Stimulated activated CD8-positive, alpha-beta memory T cell treated with anti-CD3 and anti-CD28 coated beads, Interleukin-2, amount 100 ng/mL, for 1 hour (primary cell): ENCODE measurements at places on chromosomes 4 and X.

- no peak for DNase-seq
These were observed 9.0 kb upstream of the INTU start for GRCh38 chr4:127623797-127624083.

DNA sequence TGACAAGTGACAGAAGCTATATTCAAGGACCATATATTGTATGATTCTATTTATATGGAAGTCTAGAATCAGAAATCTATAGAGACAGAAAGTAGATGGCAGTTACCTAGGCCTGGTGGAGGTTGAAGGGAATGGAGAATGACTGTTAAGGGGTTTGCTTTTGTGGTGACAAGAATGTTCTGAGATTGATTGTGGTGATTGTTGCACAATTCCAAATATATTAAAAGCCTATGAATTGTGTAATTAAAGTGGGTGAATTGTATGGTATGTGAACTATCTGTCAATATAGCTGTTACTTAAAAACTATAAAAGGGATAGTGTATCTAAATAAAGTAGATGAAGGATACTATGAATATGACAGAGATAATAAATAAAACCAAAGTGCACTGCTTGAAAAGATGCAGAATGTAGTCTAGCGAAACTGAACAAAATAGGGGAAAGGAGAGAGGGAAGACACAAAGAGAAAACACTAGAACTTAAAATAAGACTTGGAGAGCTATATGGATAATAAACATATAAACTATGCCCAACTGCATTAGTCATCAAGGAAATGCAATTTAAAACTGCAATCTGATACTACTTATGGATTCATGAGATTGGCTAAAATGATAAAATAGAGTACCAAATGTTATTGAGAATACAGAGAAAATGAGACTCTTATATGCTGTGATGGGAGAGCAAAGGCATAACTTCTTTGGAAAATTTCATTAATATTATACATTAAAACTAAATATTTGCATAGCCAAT lies 82.1 kb upstream of the BANK1 start:
- no peak for DNase-seq

DNA sequence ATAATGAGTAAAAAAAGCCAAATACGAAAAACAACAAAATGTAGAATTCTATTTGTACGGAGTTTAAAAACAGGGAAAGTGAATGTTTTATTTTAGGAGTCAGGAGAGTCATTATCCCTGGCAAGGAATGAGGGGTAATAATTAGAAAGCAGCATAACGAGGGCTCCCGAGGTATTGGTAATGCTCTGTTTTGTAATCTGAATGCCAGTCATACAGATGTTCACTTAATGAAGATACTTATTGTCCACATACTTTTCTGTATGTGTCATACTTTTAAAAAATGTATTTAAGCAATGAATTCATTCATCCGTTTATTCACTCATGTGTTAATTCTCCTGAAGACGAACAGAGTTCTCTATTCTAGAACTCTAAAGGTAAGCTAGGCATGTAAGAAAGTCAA lies 87.8 kb upstream of the BMP2K start:
- no peak for DNase-seq

- no peak for DNase-seq
These were observed 306.8 kb upstream of the FAM241A start for GRCh38 chr4:111838406-111838930.

DNA sequence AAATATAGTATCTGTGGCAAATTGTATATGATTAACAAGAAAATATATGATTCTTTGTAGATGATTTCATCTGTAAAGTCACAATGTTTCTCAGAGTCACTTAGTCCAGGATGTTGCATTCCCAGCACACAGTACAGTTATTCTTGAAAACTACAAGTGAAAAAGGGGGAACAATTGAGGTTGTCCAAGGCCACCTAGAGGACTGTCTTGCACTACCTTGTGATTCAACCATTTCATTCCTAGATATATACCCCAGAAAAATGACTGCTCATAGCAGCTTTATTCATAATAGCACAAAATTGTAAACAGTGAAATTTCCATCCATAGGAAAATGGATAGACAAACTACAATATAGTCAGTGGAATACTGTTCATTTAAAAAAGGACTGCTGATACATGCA lies 16.0 kb downstream of the C4orf33 start:
- DNase-seq, result no peak

- no peak for DNase-seq
These were observed 438.1 kb downstream of the INPP4B start for GRCh38 chr4:142408003-142408441.

- no peak for DNase-seq
These were observed 95.9 kb upstream of the FAT1 start for GRCh38 chr4:186819342-186820086.

DNA sequence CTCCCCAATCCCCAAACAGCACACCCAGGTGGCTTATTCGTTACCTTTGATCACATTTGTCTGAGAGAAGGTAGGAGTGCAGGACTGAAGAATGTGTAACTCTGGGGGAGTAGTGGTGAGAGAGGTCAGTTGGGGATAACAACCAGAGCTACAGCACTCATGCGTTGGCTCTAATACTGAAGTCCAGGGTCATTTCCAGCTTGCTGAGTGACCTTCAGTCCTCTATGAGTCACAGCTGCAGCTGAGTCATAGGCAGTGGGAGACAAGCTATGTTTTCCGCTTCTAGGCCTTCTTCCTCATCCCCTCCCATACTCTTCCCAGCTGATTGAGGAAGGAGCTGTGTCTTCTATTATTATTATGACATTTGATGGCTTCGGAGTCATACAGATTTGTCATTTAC lies 31.6 kb upstream of the CT47C1 start:
- no peak for DNase-seq

GRCh38 chrX:151624677-151625076 lies 61.2 kb downstream of the PASD1 start:
- DNase-seq, result no peak

DNA sequence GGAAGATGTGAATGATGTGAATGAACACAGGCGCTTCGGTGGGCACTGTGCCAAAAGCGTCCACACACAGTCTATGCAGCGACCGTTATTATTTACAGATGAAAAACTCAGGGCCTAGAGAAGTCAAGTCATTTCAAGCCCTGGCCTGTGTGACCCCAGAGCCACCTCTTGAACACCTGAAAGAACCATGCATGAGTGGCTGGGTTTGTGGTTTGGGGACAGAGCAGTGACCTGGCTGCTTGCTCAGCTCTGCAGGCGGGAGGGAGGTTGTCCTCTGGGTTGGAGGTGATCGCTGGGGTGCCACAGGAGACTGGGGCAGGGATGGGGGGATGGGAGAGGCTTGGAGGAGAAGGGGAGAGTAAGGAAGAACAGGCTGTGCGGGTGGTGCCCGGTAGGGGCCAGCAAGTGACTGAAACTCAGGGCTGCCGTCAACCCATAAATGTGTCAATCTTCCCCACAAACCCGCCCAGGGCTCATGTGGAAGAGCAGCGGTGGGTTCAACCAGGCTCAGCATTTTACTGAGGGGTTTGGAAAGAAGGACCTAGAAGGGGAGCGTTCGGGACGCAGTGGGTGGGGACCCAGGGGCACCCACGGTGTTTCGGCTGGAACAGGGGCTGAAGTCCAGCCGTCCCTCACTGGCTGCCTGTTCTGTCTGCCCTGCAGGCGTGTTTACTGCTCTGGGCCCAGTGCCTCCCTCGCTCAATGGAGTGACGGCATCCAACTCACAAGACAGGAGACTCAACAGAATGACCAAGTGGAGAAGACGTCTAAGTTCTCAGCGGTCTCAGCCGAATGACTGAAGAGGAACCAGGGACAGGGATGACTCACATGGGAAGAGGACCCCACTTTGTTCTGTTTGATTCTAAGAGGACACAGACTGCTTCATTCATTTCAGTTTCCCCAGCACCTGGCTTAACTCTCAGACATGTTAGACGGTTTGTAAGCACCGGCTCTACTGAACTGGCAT lies 167.8 kb downstream of the AFAP1 start:
- DNase-seq, result no peak

- DNase-seq, result no peak
These were observed 1911.4 kb downstream of the STIM2 start for GRCh38 chr4:28772066-28772465.

GRCh38 chr4:170170861-170171260 lies 81.1 kb upstream of the AADAT start:
- no peak for DNase-seq

DNA sequence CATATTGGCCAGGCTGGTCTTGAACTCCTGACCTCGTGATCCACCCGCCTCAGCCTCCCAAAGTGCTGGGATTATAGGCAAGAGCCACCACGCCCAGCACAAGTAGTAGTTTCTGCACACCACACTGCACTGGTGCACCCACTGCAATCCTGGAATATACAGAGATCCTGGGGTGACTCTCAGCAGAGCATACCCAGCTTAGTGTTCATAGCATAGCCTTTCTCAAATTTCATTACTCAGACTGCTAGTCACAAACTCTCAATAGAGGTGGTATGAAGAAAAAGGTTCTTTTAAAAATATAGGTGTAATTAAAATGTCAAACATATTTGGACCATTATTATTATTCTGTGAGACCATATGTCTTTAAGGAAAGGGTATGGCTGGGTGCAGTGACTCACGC lies 6.2 kb upstream of the ARHGAP10 start:
- no peak for DNase-seq

DNA sequence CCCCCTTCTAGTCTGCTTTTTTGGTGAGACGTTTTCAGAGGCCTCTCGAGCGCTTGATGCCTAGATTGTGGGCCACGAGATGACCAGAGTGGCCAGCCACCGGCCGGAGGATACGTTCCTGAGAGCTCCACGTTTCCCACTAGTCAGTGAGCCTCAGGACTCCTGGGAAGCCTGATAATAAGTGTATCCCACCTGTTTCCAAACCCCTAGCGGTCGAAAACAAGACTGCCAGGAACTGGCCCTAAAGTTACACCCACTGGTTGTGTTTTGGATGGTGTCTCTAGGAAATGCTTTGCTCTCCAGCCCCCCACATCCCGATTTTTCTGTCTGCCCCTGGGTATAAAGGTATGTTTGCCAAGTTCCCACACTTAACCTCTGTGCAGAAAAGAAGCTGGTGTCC lies 4.6 kb upstream of the RS1 start:
- DNase-seq, result no peak

DNA sequence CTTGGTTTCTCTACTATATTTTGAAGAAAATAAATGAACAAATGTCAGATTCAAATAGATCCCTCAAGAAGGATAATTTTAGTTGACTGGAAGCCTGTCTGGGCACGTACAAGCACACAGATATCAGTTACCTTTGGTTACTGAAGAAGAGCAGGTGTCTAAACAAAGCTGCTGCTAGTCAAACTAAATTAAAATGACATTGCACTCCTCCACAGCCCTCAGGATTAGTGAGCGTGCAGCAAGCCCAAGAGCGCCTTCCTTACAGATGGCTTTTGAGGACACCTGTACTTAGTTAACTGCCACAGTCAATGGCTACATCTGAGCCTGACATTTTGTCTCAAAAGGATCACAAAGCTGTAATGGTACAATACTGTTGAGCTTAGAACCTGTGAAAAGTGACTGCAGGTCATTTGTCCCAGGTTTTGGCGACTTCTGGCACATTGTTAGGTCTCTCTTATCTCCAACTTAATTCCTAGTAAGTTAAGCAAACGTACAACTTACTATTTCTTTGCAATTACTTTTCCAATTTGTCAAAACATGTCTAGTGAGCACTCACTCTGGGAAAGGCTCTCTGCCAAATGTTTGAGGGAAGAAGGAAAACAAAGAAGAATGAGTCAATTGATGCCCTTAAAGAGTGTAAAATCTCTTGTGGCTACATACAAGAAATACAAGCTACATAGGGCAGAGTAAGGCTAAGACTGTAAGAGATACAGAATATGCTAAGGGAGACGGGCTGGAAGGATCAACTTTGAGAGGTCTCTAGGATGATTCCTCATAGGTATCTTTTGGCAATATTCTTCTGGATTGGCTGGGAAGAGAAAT lies 25.6 kb upstream of the DAPP1 start:
- DNase-seq, result no peak

DNA sequence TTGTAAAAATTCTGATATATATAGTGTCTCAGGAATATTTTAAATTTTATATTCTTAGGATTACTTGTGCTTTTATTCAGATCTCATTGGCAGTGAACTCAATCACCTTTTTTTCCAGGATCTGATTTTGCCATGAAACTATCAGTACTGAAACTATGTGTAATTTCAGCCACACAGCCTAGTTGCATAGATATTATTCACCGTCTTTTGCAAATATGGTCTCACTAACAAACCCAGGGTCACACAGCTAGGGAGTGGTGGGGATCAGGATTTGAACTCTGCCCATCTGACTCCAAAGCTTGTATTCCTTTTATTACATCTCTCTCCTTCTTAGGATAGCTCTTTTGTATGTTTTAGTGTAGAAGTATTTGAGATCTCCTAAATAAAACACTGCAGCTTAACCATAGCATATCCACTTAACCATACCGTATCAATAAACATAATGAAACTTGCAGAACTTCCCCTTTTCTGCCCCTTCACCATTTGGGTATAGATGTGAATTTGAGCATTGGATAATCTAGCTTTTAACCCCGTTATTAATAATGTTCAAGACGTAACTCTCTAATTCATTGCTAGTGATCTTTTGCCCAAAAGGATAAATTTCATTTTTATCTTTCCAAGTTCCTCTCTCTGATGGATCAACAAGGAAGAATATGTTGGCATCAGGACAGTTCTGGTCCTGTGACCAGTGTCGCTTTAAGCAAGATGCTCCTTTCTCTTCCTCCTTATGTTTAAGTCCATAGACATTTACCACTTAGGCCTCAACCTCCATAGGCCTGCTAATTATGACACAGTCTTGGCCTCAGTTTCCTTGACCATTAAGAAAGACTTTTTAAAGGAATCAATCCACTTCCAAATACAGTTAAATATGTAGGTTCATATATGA lies 74.6 kb downstream of the RAPGEF2 start:
- no peak for DNase-seq

- no peak for DNase-seq
These were observed 139.6 kb upstream of the SMIM31 start for GRCh38 chr4:164614329-164614728.

DNA sequence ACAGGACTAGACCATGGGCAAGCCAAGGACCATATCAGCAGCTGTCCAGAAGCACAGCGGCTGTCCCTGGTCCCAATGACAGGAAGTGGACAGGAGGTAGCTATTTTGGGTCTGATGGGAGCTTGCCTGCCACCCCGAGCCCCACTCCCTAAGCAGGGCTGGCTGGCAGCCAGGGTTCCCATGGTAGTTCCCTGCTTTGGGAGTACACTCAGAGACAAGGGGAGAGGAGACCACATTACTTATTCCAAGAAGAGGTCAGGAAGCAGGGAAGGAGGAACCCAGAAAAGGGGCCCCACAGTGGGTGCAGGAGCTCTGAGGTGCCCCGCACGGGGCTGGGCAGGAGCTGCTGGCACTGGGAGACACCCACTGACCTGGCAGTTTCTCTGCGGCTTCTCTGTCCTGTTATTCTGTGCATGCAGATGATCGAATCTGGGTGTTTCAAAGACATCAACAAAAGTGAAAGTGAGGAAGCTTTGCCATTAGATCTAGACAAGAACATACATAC lies 36.3 kb downstream of the HTT-AS start:
- DNase-seq, result no peak

DNA sequence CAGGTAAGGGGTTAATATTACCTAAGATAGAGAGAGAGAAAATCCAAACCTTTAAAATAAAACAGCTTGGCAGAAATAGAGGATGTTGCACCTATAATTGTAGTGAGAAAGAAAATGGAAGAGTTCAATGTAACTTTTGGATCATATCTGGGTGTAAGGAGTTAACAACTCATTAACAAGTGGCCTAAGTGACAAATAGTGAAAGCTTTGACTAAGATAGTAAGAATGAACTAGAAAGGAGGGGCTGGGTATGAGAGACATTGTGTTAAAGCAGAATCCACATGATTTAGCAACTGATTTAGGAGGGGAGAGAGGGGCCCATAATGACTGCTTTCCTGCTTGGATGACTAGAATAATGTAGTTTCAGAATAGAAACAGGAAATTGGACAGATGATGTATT lies 761.0 kb downstream of the IL1RAPL1 start:
- DNase-seq, result no peak

GRCh38 chr4:137519406-137519805 lies 12.9 kb downstream of the PCDH18 start:
- no peak for DNase-seq
